ENCODE measurements at places on chromosomes 12 and 14.
A peak's percentile ranks its signal among the peaks of the same experiment; 100 is the strongest.

- no peak for DNase-seq
Measured at GRCh38 chr14:71555654-71556559, 376.3 kb upstream of the RGS6 start.

DNA sequence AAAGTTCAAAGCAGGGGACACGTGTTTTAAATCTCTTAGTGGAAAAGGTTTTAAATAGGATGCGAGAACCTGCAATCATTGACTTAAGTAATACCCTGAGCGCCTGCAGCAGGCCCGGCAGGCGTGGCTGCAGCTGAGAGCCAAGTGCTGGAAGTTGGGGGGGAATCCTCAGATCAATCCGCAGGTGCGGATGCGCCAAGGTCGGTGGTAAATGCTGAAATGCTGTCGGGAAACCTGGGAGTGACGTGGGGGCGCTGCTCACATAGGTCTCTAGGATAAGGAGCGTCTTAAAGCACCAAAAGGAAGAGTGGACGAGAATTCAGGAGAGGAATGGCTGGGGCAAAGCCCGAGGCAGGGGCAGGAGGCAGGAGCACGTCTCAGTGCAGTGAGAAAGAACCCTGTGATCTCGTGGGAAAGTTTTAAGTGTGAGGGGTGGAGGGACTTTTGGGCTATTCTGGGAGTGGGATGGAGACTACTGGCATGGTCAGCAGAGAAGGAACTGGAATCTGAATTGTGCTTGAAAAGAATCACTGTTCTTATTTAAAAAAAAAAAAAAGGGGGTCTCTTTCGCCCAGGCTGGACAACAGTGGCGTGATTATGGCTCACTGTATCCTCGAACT lies 883 bp upstream of the CDCA4 start:
- DNase-seq, result peak; percentile 80

DNA sequence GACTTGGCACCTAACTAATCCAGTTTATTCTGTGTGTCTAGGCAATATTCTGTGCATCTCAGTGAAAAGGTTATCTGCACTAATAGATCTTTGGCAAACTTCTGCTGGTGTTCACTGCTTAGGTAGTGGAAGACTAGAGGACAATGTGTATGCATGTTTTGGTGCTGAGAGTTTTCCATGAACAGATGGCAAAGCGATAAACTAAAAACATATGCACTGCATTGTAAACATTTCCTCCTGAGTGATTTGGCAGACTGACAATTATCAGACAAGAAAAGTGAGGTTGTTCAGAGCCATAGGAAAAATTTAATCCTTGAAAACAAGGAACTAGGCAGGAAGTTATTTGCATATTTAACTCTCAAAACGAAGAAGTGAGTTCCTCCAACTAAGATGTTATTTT lies 400.4 kb downstream of the ATP23 start:
- peak; percentile 76 for DNase-seq

DNA sequence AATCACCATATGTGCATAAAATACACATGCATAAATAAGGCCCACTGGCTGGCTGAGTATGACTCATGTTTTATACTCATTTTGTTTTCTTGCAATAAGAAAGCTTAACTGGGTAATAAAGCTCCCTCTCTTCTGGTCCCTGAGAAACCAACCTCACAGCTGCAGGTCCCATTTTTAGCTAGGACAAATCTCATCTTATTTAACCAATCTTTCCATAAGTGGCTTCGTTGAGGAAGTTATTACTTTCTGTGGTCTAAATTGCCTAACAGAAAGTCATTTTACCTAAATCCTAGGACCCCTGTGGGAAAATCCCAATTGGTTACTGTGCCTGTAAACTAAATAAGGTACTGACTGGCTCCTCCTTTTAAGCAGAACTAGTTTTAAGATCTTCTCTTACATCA lies 232.8 kb upstream of the FBXO33 start:
- no peak for DNase-seq

DNA sequence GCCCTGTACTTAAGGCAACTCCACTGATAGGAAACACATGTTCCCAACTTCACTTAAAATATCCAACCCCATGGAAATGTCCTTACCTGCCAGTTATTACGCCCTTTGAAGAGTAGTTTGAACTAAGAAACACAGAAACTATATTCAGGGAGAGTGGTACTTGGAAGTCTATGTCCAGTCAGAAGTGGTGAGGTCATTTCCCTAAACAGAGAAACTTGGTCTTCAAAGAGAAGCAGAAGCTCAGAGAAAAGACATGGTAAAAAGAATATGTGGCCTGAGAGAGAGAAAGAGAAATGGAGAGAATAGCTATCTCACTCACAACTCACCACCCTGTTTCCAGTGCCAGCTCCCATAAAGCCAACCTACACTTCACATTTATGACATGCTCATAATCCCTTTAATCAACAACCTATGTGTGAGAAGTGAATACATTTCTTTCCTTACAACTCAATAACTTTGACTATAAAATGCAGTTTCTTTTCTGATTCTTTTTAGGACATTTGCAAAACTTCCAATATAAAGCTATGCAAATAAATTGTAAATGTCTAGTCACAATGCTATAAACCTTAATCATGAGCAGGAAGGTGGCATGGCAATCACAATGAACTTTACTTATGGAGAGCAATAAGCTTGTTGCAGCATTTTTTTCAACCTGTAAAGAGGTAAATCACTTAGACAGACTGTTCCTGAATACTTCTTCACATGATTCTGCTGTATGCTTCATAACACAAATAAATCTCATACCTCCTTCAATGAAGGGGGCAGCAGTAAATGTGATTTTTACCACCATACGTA lies 67.1 kb downstream of the CPNE8 start:
- no peak for DNase-seq

GRCh38 chr14:78254911-78255461 lies 84.8 kb downstream of the NRXN3 start:
- no peak for DNase-seq

DNA sequence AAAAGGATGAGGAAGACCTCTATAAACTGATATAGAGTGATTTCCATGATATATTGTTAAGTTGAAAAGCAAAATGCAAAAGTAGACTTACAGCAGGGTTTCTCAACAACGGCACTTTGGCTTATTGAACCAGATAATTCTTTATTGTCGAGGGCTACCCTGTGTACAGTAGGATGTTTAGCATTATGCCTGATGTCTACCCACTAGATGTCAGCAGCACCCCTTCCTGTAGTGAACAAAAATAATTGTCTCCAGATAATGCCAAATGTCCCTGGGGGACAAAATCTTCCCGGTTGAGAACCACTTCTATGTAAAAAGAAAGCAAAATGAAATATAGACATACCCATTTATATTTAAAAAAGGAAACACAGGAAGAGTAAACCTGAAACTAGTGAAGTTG lies 32.4 kb downstream of the ABCD2 start:
- DNase-seq, result peak; percentile 8

DNA sequence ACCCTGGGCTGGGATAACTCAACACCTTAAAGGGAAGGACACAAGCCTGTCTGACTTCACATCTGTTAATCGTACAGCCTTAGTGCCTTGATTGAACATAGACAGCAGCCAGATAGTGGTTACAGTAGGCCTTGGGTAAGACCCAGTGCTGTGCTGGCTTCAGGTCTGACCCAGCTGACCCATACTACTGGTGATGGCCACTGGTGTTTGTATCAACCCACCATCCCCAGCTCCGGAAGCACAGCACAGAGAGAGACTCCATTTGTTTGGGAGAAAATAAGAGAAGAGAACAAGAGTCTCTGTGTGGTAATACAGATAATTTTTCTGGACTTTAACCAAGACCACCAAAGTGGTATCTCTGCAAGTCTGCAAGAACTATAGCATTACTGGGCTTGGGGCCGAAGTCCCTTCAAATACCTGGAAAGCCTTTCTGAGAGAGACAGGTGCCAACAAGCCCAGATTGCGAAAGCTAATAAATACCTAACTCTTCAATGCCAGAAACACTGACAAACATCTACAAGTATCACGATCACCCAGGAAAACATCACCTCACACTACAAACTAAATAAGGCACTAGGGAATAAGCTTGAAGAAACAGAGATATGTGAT lies 330.1 kb upstream of the GARIN2 start:
- no peak for DNase-seq

DNA sequence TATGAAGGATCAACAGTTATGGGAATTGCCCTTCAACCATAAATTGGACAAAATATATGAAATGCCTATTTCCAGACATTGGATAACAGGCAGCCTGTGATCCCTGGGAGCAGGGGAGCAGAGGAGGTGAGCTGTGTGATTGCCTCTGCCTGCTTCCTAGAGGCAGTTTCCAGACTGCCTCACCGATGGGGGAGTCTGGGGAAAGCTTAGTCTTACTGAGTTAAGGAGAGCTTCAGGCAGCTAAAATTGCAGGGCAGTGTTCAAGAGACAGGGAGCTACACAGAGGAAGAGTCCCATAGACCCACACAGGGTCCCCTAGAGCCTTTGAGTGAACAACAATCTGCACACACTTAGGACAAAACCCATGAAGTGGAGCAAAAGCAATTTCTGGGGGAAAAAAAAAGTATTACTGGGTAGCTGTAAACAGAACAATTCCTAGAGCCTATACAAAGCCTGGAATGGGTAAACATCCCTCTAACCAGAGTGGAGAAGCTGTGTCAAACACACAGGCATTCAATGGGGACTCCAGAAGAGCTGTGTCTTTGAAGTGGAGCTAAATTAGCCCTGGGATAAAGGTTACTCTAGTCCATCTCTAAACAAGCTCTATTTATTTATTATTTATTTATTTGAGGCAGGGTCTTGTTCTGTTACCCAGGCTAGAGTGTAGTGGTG lies 48.3 kb upstream of the ACTN1 start:
- no peak for DNase-seq

DNA sequence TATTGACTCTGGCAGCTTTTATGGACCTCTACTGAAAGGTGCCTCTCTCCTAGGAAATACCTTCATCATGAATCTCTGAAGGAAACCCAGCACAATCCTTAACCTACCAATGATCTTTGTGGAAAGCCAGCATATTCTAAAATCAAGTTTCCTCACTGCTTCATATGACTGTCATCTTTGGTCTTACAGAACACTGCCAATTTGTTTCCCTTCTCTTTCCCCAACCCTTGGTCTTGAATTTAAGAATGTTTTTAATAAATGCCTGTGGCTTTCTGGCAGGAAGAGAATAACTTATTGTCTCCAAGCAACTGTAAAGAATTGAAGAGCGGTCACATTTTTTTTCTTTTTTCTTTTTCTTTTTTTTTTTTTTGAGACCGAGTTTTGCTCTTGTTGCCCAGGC lies 427.6 kb downstream of the IPO8 start:
- DNase-seq, result no peak

GRCh38 chr12:132422381-132423043 lies 67.4 kb upstream of the FBRSL1 start:
- no peak for DNase-seq

GRCh38 chr14:31479027-31479426 lies 8.8 kb downstream of the GPR33 start:
- no peak for DNase-seq

DNA sequence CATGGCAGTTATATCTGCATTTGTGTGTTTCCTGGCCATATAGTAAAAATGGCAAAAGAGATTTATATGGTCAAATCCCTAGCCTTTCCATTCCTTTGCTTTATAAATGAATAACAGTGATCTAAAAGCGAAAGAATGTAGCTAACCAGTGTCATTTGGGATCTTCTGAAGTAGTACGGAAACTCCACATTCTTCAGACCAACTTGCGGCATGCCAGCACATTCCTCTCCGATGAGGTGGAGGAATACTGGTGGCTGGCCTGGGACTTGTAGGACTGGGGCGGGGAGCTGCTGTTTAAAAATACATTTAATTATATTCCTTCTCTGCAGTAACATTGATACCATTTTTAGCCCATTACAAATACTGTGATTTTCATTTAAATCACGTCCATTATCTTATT lies 85.3 kb downstream of the SAMD4A start:
- DNase-seq, result no peak

DNA sequence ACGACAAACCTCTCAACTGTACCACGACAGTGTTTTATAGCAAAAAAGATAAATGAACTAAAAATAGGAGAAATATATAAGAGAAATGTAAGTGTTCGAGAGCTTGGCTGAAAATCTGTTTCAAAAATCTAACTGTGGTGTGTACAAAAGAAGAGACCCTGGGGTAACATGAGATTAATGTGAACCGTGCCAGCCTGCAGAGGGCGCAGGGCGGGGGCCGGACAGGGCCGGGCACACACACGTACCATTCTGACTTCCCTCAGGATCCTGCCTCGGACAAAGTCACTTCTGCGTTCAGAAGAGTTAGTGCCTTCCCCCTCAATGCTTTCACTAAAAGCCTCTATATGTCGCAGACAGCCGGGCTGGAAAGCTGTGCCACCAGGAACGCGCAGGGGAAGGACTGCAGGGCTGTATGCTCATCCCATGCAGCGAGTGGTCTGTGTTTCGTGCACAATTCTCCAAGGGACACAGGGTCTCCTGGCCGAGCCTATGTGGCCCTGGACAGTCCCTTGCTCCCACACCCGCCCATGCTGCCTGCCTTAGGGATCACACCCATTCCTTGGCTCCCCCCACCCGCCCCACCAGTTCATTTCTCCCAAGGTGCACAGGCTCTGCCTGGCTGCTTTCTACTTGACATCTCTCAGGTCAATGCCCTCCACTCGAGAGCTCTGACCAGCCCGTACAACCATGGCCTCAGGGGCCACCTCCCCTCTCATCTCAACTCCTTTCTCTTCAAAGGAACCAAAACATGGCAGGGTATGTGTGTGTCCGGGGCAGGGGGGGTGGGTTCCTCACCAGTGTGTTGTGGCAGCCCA lies 8.5 kb downstream of the CDCA4 start:
- DNase-seq, result no peak

- DNase-seq, result no peak
Measured at GRCh38 chr12:4293299-4293965, 19.9 kb downstream of the CCND2 start.

DNA sequence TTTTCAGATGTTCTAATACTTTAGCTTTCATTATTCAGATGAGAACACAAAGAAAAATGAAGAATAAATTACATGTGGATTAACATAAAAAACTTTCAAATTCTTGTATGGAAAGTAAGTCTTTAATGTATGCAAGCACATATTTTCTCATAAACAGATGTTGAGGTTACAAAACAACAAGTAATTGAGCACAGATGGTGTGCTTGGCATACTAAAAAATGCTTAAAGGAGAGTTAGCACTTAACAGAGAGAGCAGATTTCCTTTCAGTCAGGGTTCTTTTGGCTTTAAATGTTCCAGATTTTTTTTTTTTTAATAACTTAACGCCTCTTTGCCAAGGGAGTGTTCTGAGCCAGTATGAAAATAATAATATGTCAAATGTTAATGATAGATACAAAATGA lies 96.0 kb downstream of the RASSF9 start:
- peak; percentile 35 for DNase-seq

- no peak for DNase-seq
Measured at GRCh38 chr12:106079148-106079738, 59.5 kb downstream of the NUAK1 start.

DNA sequence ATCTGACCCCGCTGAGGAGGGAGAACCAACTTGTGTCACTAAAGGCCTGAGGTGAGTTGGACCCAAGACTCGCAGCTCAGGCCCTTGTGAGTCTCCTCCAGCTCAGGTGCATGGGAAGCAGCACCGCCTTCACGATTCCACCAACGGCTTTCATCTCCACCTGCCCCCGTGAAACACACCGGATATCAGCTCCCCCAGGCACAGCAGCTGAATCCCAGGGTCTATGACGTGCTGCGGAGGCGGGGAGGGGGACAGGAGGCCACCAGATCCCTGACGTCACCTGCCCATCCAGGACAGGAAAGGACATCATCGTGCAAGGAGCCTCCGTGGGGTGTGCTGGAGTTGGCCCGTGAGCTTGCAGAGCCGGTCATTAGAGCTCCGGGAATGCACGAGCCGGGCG lies 18.5 kb upstream of the SFSWAP start:
- DNase-seq, result no peak

GRCh38 chr14:67478800-67479084 lies 9.8 kb downstream of the TMEM229B start:
- no peak for DNase-seq

- no peak for DNase-seq
Measured at GRCh38 chr14:20578325-20578724, 9.5 kb downstream of the RNASE11 start.

Measured in NCI-H524 treated with DMSO at 0.1 percent for 48 hours (cell line).